ENCODE measurements at places on chromosomes 2 and 18. TPM values are rescaled to one million over a fixed set of nuclear protein-coding genes. Genes with fewer than 3 reads are reported as not detected.

DNA sequence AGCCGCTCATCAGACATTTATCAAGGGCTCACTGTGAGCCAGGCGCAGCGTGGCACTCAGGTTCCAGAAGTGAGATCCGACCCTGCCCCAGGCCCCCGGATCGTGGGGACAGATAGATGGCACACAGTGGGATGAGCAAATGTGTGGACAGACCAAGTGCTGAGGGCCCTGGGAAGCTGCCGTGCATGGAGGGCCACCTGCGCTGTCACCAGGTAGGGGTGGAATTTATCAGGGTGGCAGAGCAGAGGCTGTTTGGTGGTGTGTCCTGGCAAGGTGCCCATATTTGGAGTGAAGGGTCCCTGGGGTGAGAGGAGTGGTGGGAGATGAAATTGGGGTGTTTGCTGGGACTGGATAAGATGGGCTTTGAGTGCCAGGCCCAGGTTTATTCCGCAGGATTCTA lies 92.8 kb upstream of the HS6ST1 start:
- no peak for DNase-seq

DNA sequence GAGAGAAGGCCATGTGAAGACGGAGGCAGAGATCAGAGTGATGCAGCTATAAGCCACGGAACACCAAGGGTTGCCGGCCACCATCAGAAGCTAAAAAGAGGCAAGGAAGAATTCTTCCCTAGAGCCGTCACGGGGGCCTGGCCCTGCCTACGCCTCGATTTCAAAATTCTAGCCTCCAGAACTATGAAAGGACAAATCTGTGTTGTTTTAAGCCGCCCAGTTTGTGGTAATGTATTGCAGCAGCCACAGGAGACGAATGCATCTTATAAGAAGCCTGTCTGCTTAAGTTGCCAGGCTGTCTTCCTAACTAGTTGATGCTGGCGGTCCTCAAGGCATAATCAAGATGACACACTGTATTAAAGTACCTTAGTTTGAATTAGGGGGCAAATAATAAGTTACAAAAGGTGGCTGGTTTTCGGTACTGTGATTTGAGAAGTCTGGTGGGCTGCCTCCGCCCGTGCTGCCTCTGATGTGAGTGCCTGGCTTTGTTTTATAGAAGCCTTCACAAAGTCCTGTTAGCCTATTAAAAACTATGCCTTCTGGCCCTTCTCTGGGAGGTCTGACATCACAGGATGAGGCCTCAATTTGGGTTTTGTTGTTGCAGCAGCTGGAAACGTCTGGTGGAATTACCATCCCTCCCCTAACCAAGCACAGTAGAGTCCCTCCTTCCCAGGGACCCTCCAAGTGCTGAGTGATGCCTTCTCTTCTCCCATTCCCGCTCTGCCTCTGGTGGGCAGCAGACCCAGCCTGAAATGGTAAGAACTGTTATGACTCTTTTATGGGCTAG lies 53.6 kb downstream of the SRD5A2 start:
- no peak for DNase-seq

- DNase-seq = peak; percentile 90
Observed at GRCh38 chr2:42859006-42859552, 66.7 kb upstream of the HAAO start.

- no peak for DNase-seq
Observed at GRCh38 chr2:65112633-65113032, 17.3 kb downstream of the RAB1A start.

DNA sequence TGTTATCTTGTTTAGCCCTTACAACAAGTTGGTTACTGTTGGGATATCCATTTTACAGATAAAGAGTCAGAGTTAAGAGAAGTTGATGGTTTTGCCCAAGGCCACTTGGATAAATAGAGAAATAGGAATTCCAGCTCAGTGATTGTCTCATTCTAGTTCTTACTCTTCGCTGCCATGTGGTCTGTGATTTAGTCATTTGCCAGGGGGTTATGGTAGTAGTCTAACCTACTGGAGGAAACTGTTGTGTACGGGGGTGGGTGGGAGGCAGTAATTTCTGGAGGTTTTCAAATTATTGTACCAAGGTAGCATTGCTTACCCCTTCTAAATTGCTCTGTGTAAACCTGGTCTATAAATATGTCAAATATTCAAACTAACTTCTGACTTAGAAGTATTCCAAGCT lies 110.4 kb downstream of the MAP2 start:
- no peak for DNase-seq

GRCh38 chr2:156427074-156427473 lies 9.1 kb upstream of the GPD2 start:
- DNase-seq = no peak

DNA sequence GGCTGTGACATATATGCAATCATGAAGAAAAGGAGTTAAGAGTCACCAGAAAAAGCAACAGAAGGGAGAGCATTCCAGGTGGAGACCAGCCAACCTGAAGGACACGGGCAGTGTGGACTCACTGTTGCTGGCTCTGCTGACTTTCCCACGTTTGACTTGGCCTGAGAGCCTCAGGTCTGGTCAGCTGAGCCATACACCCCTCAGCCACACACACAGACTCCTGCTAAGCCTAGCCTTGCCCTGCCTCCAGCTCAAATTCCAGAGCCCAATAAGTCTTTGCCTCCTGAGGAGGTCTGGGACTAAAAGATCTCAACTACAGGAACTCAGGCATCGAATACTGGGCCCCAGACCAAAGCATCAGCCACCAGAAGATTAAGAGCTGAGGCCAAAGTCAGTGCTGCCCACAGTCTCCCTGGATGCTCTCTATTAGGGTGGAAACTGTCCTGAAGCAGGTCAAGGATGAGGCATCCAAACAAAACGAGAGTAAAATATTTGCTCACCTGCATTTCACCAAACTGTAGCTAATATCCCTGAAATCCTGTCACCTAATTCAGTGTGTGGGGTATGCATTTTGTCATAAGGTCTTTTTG lies 23.3 kb downstream of the CACNB4 start:
- DNase-seq = no peak

GRCh38 chr2:190896477-190896876 lies 15.9 kb downstream of the GLS start:
- no peak for DNase-seq

DNA sequence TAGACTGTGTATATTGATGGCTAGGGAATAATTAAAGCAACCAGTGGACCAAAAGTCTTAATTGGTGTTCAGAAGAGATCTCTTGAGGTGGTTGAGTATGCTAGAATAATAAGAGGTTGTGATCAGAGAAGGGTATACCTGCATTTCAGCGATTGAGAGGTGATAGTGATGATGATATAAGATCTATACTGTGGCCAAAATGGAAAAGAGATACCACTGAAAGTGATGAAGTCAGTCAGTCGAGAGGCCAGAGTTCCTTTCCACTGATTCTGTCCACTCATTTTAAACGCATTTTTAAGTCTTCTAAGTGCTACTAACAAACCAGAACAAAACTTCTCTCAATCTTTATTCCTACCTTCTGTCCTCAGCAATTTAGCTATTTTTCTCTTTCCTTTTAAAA lies 32.9 kb downstream of the ACTR3 start:
- no peak for DNase-seq

DNA sequence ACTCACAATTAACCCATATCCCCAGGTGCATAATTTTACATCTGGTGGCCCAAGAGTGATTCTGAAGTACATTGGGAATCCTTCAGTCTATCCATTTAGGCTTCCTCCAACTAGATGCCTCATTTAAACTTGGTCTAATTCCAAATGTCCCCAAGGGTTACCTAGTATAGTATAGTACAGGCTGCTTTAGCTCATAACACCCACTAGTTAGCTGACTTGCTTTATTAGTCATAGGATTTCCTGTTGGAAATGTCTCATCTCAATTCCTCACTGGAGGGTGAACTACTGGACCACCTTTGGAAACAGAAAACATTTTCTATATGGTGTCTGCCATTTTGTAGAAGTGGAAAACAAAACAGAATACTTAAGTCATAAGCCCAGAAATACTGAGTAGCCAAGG lies 202.5 kb upstream of the SESTD1 start:
- DNase-seq = peak; percentile 77

- DNase-seq = no peak
Observed at GRCh38 chr2:80001701-80002101, 302.9 kb downstream of the LRRTM1 start.

DNA sequence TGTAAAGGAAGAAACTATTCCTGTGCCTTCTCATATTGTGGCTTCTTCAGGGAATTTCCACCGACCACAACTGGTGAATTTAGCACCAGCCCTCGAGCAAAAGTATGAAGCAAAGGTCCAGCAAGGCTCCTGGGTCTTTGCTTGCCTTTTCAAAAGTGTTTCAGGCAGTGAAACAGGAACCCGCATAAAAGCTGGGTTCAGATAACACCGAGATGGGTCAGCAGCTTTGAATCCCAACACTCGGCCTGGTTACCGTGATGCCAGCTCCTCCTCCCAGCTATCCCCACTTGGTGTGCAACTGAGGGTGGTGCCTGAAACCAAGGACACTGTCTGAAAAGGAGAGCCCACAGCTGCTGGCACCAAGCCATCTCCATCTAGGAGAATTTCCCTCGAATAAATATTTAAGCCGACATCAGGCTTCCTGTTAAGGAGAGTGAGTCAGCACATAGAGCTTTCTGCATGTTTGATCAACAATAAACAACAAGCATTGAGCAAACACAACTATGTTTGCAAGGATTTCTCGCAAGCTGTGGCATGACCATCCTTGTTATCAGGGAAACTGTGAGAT lies 69.5 kb downstream of the ANTXR1 start:
- DNase-seq = peak; percentile 95

DNA sequence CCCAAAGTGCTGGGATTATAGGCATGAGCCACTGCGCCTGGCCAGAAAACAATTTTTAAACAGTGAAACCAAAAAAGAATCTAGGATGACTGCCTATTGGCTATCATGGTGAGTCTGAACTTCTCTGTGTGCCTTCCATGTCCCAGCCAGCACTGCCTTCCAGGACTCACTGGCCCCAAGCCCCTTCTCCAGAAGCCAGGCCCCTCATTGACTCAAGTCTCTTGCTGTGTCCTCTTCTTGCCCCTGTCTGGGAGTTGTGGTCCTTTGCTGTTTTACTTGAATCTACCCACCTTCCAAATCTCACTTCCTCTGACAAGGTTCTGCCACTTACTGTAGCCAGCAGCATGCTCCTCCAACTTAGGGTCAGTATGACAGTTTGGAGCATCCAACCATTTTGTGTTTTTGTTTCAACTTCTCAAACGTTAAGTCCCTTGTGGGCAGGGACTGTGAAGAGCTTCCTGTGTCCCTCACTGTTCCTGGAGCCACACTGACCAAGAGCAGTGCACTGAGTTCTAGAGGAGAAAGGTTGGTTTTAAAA lies 41.7 kb downstream of the ST3GAL5 start:
- DNase-seq = no peak

DNA sequence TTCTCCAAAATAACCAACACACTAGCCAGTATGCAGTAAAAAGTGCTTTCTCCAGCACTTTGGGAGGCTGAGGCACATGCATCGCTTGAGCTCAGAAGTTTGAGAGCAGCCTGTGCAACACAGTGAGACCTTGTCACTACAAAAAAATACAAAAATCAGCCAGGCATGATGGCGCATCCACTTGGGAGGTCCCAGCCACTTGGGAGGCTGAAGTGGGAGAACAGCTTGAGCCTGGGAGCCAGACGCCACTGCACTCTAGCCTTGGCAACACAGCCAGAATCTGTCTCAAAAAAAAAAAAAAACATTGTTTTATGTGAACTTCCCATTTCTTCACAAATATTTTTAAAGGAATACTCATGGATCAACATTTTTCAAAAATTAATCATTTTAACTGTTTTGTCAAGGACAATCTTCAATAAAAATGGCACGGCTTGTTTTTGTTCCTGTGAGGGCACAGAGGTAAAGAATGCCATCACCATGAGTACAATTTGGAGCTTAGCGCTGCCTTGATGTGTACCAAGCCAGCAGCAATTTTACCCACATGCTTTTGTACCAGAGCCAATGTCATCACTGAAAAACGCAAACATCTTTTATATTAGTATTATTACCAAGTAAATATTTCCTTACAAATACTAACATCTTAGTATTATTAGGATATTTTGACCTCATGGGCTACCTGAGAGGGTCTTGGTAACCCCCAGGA lies 26.7 kb downstream of the RAB1A start:
- DNase-seq = peak; percentile 4

- DNase-seq = peak; percentile 43
Observed at GRCh38 chr2:232937278-232937906, 67.3 kb downstream of the SNORC start.

GRCh38 chr2:74253971-74254310 lies 55.5 kb downstream of the MTHFD2 start:
- peak; percentile 7 for DNase-seq

DNA sequence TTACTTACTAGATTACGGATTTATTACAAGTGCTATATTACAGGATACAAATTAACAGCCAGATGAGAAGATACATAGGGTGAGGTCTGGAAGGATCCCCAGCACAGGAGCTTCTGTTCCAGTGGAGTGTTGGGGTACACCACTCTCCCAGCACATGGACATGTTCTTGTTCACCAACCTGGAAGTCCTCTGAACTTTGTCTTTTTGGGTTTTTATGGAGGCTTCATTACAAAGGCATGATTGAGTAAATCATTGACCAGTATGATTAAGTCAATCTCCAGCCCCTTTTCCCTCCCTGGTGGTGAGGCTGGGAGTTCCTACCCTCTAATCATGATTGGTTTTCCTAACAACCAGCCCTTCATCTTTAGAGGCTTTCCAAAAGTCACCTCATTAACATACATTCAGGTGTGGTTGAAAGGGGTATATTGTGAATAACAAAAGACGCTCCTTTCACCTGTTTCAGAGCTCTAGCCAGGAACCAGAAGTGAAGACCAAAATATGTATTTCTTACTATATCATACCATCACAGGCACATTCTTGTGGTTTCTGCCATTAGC lies 38.3 kb downstream of the APLF start:
- no peak for DNase-seq

- DNase-seq = peak; percentile 89
Observed at GRCh38 chr2:85175369-85176299, 42.4 kb downstream of the TCF7L1 start.

- no peak for DNase-seq
Observed at GRCh38 chr18:56268952-56269351, 369.4 kb downstream of the TXNL1 start.

- DNase-seq = peak; percentile 55
Observed at GRCh38 chr2:25252291-25253152, 84.1 kb upstream of the POMC start.

- DNase-seq = no peak
Observed at GRCh38 chr2:46825939-46826568, 89.6 kb downstream of the MCFD2 start.

DNA sequence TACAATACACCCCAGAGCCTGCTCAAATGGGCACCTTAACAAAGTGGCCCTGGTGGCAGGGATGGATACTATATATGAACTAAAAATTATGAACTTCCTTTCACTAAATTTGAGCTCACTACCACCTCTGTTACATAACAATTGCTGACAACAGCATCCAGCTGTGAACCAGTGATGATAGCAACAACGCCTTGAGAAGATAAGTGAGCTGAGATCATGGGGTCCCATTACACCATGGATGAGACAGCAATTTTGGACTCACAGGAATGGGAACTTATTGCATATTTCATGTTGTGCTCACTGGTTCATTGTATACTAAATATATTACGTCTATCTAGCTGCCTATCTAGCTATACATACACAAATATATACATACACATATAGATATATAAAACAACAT lies 16.9 kb upstream of the ALMS1 start:
- DNase-seq = no peak

GRCh38 chr2:190545555-190546385 lies 11.2 kb upstream of the NEMP2 start:
- DNase-seq = no peak

The NT5DC4 gene
- total RNA-seq = not detected

The HOXD8 gene
- 1.9 TPM for total RNA-seq

The SH2D6 gene
- total RNA-seq = 0.12 TPM

The ACTG2 gene
- 3.8 TPM for total RNA-seq

The POTEF gene
- total RNA-seq = not detected

The ALPI gene
- not detected for total RNA-seq

The NABP1 gene
- 45.4 TPM for total RNA-seq

The MTIF2 gene
- total RNA-seq = 46.5 TPM

The ANTXR1 gene
- total RNA-seq = 31.1 TPM

The CRACDL gene
- 0.40 TPM for total RNA-seq

The LYPD6B gene
- total RNA-seq = 1.9 TPM

Data from PC-3 (cell line).